Stimulated activated CD8-positive, alpha-beta memory T cell treated with anti-CD3 and anti-CD28 coated beads, Interleukin-2, amount 100 ng/mL, for 48 hours (primary cell): ENCODE measurements at places on chromosomes 11 and 22.

DNA sequence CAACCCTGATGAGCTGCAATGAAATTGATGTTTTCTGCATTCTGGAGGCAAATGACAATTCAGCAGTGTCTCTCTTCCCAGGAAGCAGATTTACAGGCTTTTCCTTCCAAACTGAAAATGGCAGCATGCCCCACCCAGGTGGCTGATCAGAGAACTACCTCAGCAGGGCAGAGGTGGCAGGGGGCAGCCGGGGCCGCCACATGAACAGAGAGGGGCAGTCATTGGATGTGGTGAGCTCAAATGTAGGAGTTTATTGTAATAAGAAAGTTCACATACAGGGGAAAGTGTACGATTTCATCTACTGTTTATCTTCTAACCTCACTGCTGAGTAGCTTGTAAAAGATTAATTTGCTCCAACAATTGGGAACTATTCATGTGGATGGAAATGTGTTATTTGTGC is 15.7 kb upstream of the PARVA start:
- no peak for DNase-seq

DNA sequence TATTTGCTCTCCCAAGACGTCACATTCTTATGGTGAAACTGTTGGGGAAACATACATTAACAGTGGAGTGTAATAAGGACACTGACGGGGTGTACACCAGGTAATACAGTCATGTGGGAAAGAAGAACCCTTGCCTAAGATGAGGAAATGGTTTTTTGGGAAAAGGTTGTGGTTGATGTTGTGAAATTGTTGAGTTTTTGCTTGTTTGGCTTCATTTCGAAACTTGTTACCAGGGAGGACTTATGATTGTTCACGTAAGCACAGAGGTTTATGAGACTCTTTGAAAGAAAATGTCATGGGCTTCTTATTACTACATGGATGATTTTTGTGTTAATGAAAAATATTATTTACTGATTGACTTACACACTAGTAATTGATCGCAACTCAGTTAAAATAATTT is 16.8 kb downstream of the ANO3 start:
- DNase-seq = no peak

- no peak for DNase-seq
Measured at GRCh38 chr11:31199378-31199777, 170.2 kb downstream of the DCDC1 start.

- DNase-seq = no peak
Measured at GRCh38 chr22:49672014-49672516, 155.6 kb downstream of the BRD1 start.
